ENCODE measurements at places on chromosomes 2 and 18.
A peak's percentile ranks its signal among the peaks of the same experiment; 100 is the strongest.

DNA sequence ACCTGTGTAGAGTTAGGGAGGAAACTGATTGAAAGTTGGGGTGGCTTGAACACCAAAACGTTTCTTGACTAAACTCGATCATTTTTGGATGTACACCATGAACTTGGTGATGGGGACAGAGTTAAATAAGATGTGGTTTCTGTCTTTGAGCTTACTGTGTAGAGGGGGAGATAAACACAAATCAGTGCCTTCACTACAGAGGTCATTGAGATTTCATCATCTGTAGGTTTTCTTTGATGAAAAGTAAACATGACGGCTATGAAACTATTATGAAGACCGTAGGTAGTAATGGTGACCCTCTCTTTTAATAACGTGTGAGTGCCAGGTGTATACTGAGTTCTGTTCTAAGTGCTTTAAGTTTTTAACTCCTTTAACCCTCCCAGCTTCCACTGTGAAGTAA, 6.5 kb downstream of the LCLAT1 start:
- H3K36me3 ChIP-seq = no peaks in the 10 kb centered on the region
- H3K4me3 ChIP-seq = no peak overlapping the region
- H3K4me1 ChIP-seq = peaks cover 9% of the 10 kb centered on the region
- H3K27ac ChIP-seq = no peak overlapping the region

GRCh38 chr2:20322527-20323300, 27.9 kb downstream of the PUM2 start:
- H3K27ac ChIP-seq = no peak overlapping the region
- no peak for DNase-seq
- peaks cover 10% of the 10 kb centered on the region for H3K4me1 ChIP-seq
- no peaks in the 10 kb centered on the region for H3K27me3 ChIP-seq

GRCh38 chr2:112004253-112004645, 50.8 kb upstream of the TMEM87B start:
- H3K36me3 ChIP-seq = no peaks in the 10 kb centered on the region
- no peak overlapping the region for H3K4me3 ChIP-seq
- DNase-seq = no peak
- no peaks in the 10 kb centered on the region for H3K27me3 ChIP-seq
- no peak overlapping the region for H3K27ac ChIP-seq

DNA sequence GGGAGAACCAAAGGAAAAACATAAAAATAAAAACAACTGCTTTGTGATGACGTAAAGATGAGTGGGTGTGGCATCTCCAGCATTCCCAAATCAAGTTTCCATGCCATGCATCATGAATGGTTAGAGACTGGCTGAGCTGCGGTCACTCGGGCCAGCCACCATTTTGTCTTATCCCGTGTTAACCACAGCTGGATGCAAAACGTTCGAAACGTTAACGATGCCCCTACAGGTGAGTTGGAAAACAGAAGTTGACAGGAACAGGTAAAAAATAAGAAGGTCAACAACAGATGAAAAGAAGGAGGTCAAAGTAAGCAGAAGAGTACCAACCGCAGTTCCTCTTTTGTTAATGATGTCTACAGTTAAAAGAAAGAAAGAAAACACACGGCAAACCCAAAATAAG, 411.1 kb downstream of the NRXN1 start:
- H3K4me3 ChIP-seq = no peak overlapping the region
- no peak for DNase-seq
- no peaks in the 10 kb centered on the region for H3K27me3 ChIP-seq

DNA sequence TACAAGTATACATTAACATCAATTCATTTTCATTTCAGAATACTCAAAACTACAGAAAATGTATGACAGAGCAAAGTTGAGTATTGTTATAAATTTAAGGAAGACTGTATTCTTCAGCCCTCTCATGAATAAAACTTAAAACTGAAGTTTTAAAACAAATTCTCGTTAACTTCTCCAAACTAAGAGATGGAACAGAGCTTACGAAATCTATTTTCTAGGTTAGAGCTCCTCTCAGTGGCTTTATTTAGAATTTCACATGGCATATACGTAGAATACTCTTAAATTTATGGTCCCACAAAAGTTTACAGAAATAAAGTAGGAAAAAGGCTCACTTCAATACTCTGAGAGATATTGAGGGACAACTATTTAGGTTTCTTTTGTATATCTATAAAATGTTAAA, 612.1 kb downstream of the KCNJ3 start:
- no peak overlapping the region for H3K4me3 ChIP-seq
- no peak overlapping the region for H3K27ac ChIP-seq
- no peaks in the 10 kb centered on the region for H3K4me1 ChIP-seq
- no peaks in the 10 kb centered on the region for H3K27me3 ChIP-seq
- DNase-seq = no peak

- no peak overlapping the region for H3K4me3 ChIP-seq
- no peak overlapping the region for H3K27ac ChIP-seq
- no peaks in the 10 kb centered on the region for H3K36me3 ChIP-seq
- H3K27me3 ChIP-seq = no peaks in the 10 kb centered on the region
- no peak for DNase-seq
Observed at GRCh38 chr18:53490019-53490418, 734.5 kb downstream of the MBD2 start.

DNA sequence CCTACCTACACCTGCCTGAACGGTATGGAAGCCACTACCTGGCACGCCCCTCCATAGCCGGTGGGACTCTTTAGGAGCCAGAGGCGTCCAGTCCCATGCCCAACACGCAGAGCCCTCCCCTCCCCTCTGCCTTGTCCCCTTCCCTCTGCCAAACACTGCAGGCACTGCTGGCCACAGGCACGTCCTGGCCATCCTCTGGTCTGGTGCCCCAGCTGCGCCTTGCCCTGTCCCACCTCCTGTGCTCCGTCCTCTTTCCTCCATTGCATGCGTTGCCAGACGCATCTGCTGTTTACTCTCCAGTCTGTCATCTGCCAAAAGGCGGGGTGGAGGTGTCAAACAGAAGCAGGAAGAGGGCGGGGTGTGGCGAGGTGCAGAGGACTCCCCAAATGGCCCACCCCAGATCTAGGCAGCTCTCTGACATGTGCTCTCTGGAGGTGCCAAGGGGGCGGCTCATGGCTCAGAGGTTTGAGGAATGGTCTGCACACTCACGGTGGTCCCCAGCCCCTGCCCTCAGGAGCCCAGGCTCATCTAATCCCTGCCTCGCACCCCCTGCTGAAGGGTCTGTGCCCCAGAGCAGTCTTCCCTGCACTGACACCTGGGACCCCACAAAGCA, 45.1 kb downstream of the HS6ST1 start:
- no peaks in the 10 kb centered on the region for H3K36me3 ChIP-seq
- no peak overlapping the region for H3K27ac ChIP-seq
- DNase-seq = no peak
- no peak overlapping the region for H3K4me3 ChIP-seq

DNA sequence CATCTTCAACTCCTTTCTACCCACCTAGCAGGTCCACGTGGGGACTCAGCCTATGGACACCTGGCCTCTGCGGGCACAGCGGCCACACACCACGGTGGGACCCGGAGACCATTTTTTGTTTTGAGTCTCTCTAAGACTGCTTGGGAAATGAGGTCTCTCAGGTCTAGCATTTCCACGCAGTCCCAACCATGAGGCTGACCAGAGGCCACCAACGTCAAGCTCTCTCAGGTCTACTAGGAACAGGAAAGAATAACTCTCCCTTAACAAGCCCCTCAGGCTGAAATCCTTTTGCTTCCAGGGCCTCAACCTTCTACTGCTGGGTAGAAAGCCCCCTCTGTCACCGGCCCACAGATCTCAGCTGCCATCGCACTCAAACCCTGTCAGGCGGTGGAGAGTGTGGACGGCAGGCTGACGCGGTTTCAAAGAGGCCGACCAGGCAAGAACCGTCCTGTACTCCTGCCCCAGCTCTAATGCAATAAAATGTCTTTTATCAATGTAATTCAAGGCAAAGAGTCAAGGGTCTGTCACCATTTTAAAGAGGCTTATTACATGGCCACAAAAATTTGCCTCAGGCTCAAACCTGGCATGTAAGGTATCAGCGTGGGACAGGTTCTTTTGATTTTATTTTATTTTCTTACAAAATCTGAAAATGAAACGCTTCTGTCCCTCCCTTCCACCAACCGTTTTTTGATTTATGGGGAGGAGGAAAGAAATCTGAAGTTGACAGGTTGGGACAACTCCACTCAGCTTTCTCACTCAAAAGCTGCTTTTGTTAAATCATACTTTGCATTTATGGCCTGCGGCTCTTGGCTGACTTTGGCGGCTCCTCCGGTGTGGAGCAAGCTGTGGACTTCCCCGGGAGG, 74.0 kb downstream of the BCL11A start:
- no peak overlapping the region for H3K4me3 ChIP-seq
- no peak overlapping the region for H3K27ac ChIP-seq
- no peaks in the 10 kb centered on the region for H3K36me3 ChIP-seq
- peaks cover 23% of the 10 kb centered on the region for H3K4me1 ChIP-seq
- H3K27me3 ChIP-seq = no peaks in the 10 kb centered on the region

DNA sequence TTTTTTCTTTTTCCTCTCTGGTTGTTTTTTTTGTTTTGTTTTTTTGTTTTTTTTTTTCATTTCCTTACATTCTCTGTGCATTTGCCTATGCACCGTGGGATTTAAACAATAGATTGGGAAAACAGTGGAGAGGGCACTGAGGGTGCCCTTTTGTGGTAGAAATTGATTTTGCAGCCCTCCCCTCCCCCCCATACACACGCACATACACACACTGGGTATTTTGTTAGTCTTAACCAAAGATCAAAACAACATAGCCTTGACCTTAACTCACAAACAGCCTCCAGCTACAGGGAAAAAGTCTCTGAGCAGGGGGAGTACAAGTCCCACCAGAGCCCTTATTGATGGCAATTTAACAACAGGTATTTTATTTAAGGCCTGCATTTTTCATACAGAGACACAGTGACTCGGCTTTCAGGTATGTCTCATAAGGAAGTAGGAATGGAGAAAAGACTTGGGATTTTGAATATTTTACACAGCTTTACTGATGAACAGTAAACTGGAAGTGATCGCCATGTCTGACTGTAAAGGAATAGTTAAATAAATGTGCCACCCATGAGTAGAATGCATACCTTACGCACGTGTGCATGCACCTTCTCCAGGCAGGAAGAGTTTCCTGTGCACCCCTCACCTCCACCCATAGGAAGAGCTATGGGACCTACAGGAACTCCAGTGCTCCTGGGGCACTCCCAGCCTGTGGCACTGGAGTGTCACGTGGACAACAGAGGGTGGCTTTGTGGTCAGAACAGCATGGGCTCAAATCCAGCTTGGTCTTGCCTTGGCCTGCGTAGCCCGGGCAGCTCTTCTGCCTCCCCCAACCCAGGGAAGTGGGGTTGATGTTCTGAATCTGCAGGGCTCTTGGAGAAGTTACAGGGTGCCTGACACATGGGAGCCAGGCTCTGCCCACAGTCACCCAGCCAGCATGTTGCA, 266.4 kb downstream of the ANAPC1 start:
- peak overlapping the region; percentile 53 for H3K27ac ChIP-seq
- no peak overlapping the region for H3K4me3 ChIP-seq
- H3K4me1 ChIP-seq = peaks cover 17% of the 10 kb centered on the region
- no peaks in the 10 kb centered on the region for H3K36me3 ChIP-seq
- peak; percentile 81 for DNase-seq

DNA sequence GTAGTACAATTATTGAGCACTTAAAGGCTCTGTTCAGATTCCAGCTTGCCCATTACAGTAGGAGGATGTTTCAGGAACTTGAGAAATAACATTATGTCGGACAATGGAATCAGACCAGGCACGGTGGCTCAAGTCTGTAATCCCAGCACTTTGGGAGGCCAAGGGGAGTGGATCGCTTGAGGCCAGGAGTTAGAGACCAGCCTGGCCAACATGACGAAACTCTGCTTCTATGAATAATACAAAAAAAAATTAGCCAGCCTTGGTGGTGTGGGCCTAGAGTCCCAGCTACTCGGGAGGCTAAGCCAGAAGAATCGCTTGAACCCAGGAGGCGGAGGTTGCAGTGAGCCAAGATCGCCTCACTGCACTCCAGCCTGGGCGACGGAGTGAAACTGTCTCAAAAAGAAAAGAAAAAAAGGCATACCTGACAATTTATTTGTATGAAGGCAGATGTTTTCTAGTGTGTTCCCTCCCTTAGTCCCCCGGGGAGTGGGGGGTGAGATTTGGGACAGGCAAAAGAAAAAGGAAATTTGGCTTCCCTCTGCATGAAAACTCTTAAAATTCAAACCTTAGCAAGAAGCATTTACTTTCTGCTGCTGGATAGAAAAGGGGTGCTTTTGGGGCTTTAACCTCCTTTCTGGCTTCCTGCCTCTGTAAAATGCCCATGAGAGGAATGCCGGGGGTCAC, 13.7 kb upstream of the ZNF532 start:
- H3K4me1 ChIP-seq = peaks cover 11% of the 10 kb centered on the region
- no peak overlapping the region for H3K4me3 ChIP-seq
- no peak for DNase-seq
- H3K27ac ChIP-seq = no peak overlapping the region
- no peaks in the 10 kb centered on the region for H3K27me3 ChIP-seq
- no peaks in the 10 kb centered on the region for H3K36me3 ChIP-seq

All from vagina (tissue), 2 donors.